ENCODE measurements at places on chromosomes 4 and X. TPM values are rescaled to one million over a fixed set of nuclear protein-coding genes. Genes with fewer than 3 reads are reported as not detected.

The RBMXL3 gene
- not detected for total RNA-seq

- DNase-seq, result no peak
These were observed 50.5 kb downstream of the HELT start for GRCh38 chr4:185068837-185069236.

- DNase-seq, result no peak
These were observed 35.2 kb upstream of the SMS start for GRCh38 chrX:21905313-21905712.

The CENPVL1 gene
- total RNA-seq, result not detected

DNA sequence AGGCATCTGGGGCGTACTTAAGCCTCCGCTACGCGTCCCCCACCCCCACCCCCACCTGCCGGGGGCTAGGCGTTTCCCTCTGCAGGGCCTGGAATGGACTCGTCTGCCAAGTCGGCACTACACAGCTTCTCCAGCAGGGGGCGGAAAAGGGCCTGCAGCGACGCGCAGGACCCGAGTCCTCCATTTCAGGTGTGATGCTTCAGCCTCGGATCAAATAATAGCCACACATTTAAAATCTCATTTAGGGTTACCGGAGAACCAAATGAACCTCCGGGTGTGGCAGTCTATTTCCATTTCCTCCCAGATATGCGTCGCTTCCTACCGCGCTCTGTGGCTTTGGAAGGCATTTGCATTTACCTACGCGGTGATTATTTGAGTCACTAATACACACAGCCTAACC is 2.9 kb downstream of the PAK3 start:
- peak; percentile 36 for DNase-seq

- no peak for DNase-seq
These were observed 7.8 kb upstream of the CTAG2 start for GRCh38 chrX:154661170-154661569.
